ENCODE measurements at places on chromosomes 16 and 17.

- no peak for DNase-seq
These were observed 147.3 kb downstream of the PCTP start for GRCh38 chr17:55898195-55898594.

DNA sequence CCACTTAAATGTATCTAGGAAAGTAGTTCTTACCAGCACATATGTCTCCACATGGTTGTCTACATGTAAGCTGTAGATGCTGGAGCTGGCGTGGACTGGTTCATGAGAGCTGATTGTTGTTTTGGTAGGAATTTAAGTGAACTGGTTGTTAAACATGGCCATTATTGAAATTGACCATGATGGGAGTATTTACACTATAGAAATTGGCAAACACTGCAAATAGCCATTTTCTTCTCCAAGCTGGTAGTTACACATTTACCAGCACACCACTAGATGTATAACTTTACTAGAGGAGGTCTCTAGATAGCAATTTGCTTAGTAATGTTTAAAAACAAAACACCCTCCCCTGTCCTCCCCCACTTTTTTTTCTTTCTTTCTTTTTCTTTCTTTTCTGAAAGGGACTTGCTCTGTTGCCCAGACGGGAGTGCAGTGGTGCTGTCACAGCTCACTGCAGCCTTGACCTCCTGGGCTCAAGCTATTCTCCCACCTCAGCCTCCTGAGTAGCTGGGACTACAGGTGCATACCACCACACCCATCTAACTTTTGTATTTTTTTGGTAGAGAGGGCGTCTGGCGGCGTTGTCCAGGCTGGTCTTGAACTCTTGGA is 24.2 kb downstream of the IGSF6 start:
- no peak for DNase-seq

GRCh38 chr17:82198092-82198491 is 14.6 kb downstream of the CCDC57 start:
- DNase-seq, result no peak

GRCh38 chr17:40915721-40916256 is 21.7 kb downstream of the KRT23 start:
- no peak for DNase-seq

GRCh38 chr16:88504489-88505404 is 51.7 kb downstream of the ZFPM1 start:
- DNase-seq, result no peak
